ENCODE measurements at places on chromosomes 6 and 20.

GRCh38 chr6:122268394-122268793, 131.1 kb upstream of the HSF2 start:
- DNase-seq = no peak

GRCh38 chr6:22142856-22143255, 154.0 kb downstream of the PRL start:
- DNase-seq = no peak

GRCh38 chr6:42156638-42157037, 14.2 kb upstream of the C6orf132 start:
- DNase-seq = no peak

GRCh38 chr6:4491501-4492260, 284.5 kb upstream of the CDYL start:
- DNase-seq = no peak

GRCh38 chr20:1918491-1919165, 23.4 kb downstream of the SIRPA start:
- no peak for DNase-seq

DNA sequence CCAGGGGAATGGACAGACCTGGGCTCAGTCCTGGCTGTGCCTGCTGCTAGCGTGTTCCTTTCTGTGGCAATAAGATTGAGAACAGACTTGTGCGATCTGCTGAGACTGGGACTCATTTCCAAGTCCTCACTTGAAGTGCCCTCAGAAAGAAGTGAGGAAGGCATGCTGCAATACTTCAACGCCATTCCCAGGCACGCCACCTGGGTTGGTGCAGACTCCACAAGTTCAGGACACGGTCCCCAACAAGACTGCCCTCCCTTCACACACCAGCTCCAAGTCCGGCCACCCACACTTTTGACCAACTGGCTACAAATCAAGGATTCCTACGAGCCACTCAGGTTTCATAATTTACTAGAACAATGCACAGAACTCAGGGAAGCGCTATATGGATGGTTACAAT, 391.8 kb upstream of the SULF2 start:
- no peak for DNase-seq

- DNase-seq = no peak
These were observed 26.2 kb downstream of the ADTRP start for GRCh38 chr6:11752360-11752759.

DNA sequence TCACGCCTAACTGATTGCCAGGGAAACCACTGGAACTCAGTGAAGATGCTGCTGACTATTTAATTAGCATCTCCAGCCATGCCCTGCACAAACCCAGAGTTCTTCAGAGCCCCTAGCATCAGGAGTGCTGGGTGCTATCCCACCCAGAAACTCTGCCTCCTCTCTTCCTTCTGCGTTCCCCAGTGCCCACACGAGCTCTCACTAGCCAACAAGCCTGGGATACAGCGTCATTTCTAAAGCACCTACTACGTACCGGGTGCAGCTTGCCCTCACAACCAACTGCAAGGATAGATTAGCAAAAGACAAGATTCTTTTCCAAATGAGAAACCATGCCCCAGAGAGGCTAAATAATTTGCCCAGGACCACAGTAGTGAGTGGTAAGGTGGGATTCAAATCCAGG, 105.2 kb upstream of the FOXP4 start:
- DNase-seq = no peak

DNA sequence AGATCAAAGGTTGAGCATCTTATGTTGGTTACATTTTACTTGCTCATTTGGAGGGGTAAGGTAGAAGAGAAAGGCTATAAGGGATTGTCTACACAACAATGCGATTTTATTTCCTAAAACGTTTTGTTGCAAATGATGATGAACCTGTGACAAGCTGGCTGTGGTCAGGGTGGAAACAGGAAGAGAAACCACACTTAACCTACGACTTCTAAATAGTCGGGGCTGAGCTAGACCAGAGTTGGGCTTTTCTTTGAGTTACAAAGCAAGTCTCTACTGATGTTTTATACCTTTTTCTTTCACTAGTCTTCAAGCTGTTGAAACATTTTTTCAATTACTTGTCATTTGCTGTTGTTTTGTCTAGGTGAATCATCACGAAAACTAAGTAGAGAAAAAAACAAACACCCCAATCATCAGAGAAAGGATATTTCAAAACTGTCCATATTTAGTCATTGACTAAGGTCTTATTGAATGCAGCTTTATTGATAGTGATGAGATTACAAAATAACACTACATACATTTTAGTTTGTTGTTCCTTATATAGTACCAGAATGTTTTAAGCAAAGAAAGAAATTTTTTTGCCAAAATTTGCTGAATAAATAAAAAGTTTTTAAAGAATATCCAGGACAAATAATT, 18.0 kb downstream of the KLHL31 start:
- peak; percentile 11 for DNase-seq

DNA sequence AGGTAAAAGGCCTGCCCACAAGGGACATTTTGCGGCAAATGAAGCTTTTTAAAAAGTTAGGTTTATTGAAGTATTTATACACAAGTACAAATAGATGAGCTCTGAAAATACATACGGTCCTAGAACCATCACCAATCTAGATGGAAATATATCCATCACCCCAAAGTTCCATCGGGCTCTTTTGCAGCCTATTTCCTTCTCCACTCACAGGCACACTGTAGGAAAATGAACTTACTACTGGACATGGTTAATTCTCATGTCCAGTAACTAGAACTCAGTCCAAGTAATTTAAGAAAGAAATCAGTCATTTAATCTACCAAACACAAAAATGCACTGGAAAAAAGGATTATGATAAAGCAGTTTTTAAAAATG, 6.2 kb downstream of the PCNA start:
- no peak for DNase-seq

GRCh38 chr6:113464960-113465359, 392.2 kb upstream of the MARCKS start:
- no peak for DNase-seq

All from stimulated activated CD8-positive, alpha-beta memory T cell treated with anti-CD3 and anti-CD28 coated beads, Interleukin-12 subunit alpha, Interleukin-12 subunit beta, amount 100 ng/mL, for 4 hours (primary cell).